ENCODE measurements at places on chromosomes 4 and X. TPM values are rescaled to one million over a fixed set of nuclear protein-coding genes. Genes with fewer than 3 reads are reported as not detected.

The TRIM61 gene
- not detected for total RNA-seq

The CFAP299 gene
- not detected for total RNA-seq

The TRIM2 gene
- total RNA-seq = 14.1 TPM

The HTN1 gene
- 6.1 TPM for total RNA-seq

The HSFX2 gene
- total RNA-seq = not detected

The STOX2 gene
- total RNA-seq = 2.3 TPM

The CHRNA9 gene
- total RNA-seq = not detected

The IL9R gene
- not detected for total RNA-seq

The INPP4B gene
- total RNA-seq = 4.7 TPM

The PASD1 gene
- total RNA-seq = not detected
